ENCODE measurements at places on chromosomes 11 and 22.

- no peak for DNase-seq
Observed at GRCh38 chr11:114169321-114169749, 109.8 kb downstream of the ZBTB16 start.

GRCh38 chr11:64560139-64560771 lies 30.8 kb upstream of the SLC22A12 start:
- no peak for DNase-seq

DNA sequence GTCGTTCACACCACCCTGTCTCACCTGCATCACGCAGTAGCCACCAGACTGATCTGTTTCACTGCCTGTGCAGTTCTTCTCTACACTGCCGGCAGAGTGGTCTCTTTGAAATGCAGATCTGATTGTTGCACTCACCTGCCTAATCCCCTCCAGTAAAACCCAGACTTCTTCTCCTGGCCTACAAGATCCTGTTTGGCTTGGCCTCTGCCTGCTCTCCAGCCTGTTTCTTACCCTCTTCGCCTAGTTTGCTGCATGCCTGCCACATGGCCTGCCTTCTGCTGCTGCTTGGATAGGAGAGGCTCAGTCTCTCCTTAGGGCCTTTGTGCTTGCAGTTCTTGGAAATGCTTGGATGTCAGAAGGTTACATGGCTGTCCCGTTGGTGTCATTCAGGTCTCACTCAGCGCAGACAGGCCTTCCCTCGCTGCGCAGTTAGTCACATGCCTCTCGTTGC lies 42.0 kb downstream of the PACS1 start:
- no peak for DNase-seq

GRCh38 chr22:35219012-35219411 lies 38.3 kb upstream of the HMGXB4 start:
- DNase-seq: no peak

DNA sequence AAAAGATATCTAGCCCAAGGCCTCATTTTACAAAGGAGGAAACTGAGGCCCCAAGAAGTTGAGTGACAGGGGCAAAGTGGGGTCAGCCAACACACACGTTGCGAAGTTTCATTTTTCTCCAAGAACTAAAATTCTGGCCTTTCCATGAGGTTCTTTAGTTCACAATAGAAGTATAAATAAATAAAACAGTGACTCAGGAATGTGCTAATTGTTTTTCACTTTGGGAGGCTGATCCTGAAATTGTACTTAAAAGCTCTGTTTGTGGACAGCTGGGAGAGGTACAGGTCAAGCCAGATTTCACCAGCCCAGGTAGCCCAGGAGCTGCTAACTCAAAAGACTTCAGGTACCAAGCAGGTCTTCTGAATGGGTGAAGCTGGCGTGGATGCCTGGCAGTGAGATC lies 105.2 kb downstream of the TRAF6 start:
- no peak for DNase-seq

DNA sequence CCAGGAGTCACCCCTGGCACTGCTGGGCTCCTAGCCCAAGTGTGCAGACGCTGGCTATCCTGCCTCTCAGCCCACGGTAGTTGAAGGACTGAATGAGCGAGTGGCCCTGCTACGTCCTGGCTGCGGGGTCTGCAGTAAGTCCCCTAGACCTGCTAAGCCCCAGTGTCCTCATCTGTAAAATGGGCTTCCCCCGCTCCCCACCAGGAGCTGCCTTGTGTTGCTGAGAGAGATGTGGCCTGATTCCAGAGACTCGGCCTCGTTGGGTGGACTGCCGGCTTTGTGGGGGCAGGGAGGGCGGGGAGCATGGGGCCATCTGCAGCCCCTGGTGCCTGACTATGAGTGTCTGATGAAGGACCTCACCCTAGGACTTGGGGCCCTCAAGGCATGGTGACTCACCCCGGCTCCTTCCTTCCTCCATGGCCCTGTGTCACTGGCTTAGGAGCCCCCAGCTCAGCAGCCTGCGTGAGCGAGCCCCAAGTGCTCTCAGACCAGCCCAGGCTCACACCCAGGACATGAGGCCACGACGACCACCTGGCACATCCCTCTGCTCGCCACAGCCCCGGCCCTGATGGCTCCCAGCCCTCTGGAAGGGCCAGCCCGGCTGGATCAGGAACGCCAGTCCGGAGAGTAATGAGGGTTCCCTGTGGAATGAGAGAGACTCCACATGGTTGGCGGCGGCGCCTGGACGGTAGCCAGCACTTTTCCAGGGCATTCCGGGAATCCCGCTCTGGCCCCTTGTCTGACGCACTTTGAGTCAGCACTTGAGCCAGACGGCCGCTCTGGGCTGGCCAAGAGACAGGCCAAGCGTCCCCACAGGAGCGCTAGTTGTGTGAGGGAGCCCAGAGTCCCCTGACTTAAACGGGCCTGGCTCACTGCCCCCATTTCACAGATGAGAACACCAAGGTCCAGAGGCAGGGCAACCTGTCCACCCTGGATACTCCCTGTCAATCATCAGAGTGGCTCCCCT lies 50.5 kb upstream of the SHISAL1 start:
- DNase-seq: no peak

DNA sequence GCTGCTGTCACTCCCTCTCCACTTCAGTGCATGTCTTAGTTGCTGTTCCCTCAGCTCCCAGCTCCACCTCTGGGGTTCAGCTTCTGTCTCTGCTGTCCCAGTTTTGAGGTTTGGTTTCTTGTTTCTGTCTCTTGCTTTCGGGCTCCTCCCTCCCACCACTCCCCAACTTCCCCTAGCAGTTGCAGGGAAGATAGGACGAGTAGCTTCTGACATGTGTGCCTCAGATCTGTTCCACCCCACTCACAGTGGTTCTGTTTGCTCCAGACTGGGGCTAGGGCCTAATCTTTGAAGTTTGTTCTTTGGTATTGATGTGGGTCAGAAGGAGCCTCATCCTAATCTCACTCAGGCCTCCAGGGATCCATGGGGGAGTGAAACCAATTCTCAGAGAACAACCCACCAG lies 2.6 kb upstream of the RRM1 start:
- DNase-seq: no peak

DNA sequence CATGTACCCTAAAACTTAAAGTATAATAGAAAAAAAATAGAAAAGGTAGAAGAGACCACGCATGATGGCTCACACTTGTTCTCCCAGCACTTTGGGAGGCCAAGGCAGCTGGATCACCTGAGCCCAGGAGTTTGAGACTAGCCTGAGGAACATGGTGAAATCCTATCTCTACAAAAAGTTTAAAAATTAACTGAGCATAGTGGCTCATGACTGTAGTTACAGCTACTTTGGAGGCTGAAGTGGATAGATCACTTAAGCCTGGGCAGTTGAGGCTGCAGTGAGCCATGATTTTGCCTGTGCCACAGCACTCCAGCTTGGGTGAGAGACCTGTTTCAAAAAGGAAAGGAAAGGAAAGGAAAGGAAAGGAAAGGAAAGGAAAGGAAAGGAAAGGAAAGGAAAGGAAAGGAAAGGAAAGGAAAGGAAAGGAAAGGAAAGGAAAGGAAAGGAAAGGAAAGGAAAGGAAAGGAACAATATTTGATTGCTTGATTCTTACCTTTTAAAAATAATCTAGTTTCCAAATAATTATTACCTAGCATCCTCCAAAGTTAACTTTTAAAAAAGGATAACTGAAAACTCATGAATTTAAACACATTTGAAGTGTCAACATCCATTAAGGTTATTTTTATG lies 99.9 kb upstream of the PAX6 start:
- no peak for DNase-seq

- no peak for DNase-seq
Observed at GRCh38 chr11:46162700-46163099, 41.4 kb upstream of the PHF21A start.

- DNase-seq: no peak
Observed at GRCh38 chr11:29162491-29162890, 854.3 kb downstream of the KCNA4 start.

DNA sequence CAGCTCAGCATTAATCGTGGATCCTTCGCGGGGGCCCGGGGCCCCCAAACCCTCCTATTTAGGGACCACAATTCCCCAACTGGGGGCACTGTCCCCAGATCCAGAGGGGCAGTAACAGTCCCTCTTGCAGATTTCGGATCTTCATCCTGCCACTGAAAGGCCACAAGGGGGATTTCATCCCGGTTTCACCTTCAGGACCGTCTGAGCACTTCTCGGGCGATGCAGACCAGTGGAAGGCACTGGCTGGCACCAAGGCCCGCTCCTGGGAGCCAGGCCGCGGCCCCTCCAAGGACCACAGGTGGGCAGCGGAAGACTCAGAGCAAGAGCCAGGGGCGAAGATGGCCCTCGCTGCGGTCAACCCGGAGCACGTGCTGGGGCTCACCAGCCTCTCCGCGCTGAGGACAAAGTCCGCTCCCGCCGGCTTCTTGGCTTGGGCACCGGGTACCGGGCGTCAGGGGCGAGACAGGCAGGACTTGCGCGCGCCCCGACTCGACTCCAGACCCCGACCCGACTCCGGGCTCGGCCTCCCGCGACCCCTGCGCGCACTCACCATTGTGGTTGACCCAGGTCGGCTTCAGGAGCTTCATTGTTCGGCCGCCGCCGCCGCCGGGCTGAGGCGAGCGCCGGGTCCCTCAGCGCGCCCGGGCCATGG lies 517 bp downstream of the HIRA start:
- DNase-seq: no peak

DNA sequence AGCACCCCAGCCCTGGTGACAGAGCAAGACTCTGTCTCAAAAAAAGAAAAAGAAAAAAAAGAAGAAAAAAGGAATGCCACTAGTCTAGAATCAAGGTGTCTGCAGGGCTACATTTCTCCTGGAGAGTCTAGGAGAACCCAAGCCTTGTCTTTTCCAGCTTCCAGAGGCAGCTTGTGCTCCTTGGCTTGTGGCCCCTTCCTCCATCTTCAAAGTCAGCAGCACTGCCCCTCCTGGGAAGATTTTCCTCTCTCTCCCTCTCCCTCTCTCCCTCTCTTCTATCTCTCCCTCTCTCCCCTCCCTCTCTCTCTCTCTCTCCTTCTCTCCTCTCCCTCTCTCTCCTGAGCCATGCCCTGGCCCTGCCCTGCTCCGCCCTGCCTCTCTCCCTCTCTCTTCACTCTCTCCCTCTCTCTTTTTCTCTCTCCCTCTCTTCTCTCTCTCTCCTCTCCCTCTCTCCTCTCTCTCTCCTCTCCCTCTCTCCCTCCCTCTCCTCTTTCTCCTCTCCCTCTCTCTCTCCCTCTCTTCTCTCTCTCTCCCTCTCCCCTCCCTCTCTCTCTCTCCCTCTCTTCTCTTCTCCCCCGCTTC lies 97.7 kb upstream of the FGF3 start:
- DNase-seq: no peak

DNA sequence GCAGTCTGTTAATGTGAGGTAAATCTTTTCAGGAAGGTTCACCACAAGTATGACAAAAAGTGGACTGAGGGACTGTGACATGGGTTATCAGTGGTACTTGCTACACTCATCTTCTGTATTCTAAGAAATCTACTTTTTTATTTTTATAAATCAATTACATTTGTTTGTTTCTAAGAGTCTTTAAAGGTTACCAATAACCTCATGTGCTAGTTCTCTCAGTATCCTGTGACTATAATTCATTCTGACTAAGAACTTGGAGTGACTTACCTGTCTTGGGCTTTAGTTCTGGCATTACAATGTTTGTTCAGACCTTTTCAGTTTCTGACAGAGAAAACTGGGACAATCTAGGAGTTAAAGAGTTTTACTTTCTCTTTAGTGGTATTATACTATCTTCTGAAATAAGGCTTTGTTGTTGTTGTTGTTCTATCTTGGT lies 108.4 kb downstream of the PDE3B start:
- DNase-seq: no peak

DNA sequence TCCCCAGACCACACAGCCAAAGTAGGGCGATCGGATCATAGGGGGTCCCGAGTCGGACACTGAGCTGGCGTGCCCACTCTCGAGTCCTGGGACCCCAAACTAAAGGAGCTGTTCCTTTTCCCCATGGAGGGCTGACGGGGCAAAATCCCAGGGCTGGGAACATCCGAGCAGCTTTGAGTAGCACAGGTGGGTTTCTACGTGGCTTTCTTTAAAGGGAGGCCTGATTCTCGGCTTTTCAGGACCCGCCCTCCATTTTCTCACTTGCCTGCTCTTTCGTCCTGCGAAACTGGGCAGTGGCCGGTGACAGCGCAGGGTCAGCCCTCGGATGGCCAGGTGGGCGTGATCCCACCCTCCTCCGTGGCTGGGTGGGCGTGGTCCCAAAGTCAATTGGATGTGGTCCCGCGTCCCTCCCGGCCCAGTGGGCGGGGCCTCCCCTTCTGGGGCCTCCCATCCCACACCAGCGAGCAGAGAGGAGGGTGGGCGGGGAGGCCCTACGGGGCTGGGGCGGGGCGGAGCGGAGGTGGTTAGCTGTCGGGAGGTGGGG lies 17.5 kb upstream of the TXNRD2 start:
- DNase-seq: no peak

DNA sequence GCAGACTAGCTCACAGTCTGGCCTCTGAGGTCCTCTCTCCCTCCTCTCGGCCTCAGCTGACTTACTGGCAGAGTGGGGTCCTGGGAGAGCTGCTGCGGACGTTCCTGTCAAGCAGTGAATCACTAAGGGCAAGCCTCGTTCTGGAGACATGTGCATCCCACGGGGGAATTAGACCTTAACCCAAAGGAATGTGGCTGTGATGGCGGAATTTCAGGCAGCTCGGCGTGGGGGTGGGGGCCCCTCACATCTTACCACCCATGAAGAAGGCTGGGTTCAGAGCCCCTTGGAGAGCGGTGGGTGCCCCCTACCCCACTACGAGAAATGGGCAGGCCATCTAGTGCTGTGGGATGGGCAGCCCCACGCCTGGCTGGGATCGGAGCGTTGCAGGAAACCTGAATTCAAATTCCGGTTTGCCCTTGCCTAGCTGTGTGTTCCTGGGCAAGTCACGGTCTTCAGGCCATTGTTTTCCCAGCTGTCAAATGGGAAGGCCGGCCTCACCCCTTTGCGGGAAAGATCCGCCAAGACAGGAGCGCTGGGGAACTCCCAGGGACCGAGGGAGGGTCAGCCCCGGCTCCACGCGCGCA lies 554 bp downstream of the LRRC32 start:
- DNase-seq: no peak

DNA sequence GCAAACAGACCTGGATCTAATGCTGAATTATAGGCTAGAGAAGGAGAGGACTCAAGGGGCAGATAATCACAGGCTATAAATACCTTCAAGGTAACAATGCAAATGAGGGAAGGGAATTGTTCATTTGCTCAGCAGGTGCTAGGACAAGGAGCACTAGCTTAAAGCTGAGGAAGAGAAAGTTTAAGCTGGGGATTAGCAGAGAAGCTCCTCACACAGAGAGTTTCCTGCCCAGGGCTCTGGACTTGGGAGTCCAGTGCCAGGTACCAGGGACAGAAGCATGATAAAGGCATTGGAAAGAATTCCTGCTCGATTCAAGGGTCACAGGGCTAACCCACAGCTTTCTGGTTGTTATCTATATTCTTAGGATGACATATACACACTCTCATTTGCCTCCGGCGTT lies 509.9 kb downstream of the NTM start:
- no peak for DNase-seq

GRCh38 chr11:126862664-126863243 lies 137.8 kb downstream of the KIRREL3 start:
- DNase-seq: no peak

GRCh38 chr22:30743257-30744020 lies 48.8 kb downstream of the OSBP2 start:
- DNase-seq: no peak

DNA sequence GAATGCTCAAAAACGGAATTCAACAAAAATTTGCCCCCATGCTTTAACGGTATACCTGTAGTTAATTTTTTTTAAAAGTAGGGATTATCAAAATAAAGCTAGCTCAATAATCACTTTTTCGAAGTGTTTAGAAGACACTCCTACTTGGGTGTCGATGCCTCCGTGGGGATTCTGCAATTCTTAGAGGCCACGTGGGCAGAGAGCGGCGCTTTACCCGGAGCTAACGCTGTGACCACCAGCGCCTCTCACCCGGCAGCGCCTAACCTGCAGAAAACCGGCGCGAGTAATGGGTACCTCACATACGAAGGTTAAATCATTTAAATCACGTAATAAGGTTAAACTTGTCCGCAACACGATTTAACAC lies 583 bp downstream of the TAF1D start:
- DNase-seq: peak; percentile 58
